Heart right ventricle (tissue), 16 donors: ENCODE measurements at places on chromosomes 16 and 17. TPM values are rescaled to one million over a fixed set of nuclear protein-coding genes. Genes with fewer than 3 reads are reported as not detected.

The TEKT3 gene
- 0.14 TPM for polyA plus RNA-seq

The BRD7 gene
- polyA plus RNA-seq = 36.9 TPM

The CACNG1 gene
- not detected for polyA plus RNA-seq

The KRTAP3-2 gene
- not detected for polyA plus RNA-seq

The GPT2 gene
- polyA plus RNA-seq = 8.0 TPM

The DEXI gene
- polyA plus RNA-seq = 104 TPM

The OTOP3 gene
- polyA plus RNA-seq = not detected

The SETD1A gene
- 11.2 TPM for polyA plus RNA-seq

The PRDM7 gene
- polyA plus RNA-seq = not detected

The AHSP gene
- polyA plus RNA-seq = not detected

The SPN gene
- 0.29 TPM for polyA plus RNA-seq

The CES5A gene
- not detected for polyA plus RNA-seq

The ALDH3A1 gene
- polyA plus RNA-seq = 0.12 TPM

The PPY gene
- not detected for polyA plus RNA-seq

The CCL7 gene
- polyA plus RNA-seq = 0.29 TPM

The KRTAP2-1 gene
- not detected for polyA plus RNA-seq

The KRT31 gene
- polyA plus RNA-seq = not detected

The GDPD3 gene
- polyA plus RNA-seq = 1.2 TPM

The MT3 gene
- 29.8 TPM for polyA plus RNA-seq

The CA7 gene
- not detected for polyA plus RNA-seq

The IL21R gene
- not detected for polyA plus RNA-seq

The PYDC1 gene
- polyA plus RNA-seq = not detected

The DOC2B gene
- polyA plus RNA-seq = 2.5 TPM

The SCNN1G gene
- 0.03 TPM for polyA plus RNA-seq

The TBC1D3D gene
- 0.75 TPM for polyA plus RNA-seq

The GOSR1 gene
- 7.9 TPM for polyA plus RNA-seq

The ZG16 gene
- not detected for polyA plus RNA-seq

The KRTAP4-6 gene
- polyA plus RNA-seq = not detected

The PRMT7 gene
- polyA plus RNA-seq = 18.1 TPM

The FAM83G gene
- polyA plus RNA-seq = 5.5 TPM
